MCF 10A (cell line): ENCODE measurements at places on chromosomes 5 and 9. TPM values are rescaled to one million over a fixed set of nuclear protein-coding genes. Genes with fewer than 3 reads are reported as not detected.

MTAP gene
- not detected in 2 replicates for total RNA-seq

GZMA gene
- not detected in 2 replicates for total RNA-seq

FOXD4 gene
- 2.1 and 2.4 TPM in 2 replicates for total RNA-seq

ZNF79 gene
- total RNA-seq, result 7.9 and 9.3 TPM in 2 replicates

TGFBI gene
- total RNA-seq, result 623 and 892 TPM in 2 replicates

TLX3 gene
- total RNA-seq, result not detected in 2 replicates

MARVELD2 gene
- 19.4 and 21.8 TPM in 2 replicates for total RNA-seq

GABRA1 gene
- total RNA-seq, result not detected in 2 replicates

IL7R gene
- 0.26 and 0.44 TPM in 2 replicates for total RNA-seq

PDGFRB gene
- total RNA-seq, result 0.07 and 0.63 TPM in 2 replicates

ANKDD1B gene
- total RNA-seq, result 0.68 and 1.2 TPM in 2 replicates

CNTNAP3B gene
- total RNA-seq, result 8.2 and 8.4 TPM in 2 replicates

LCN15 gene
- total RNA-seq, result not detected in 2 replicates

PCDHGA2 gene
- 0.32 and 0.33 TPM in 2 replicates for total RNA-seq

PFN3 gene
- total RNA-seq, result not detected in 2 replicates

NXNL2 gene
- 0.49 and 0.66 TPM in 2 replicates for total RNA-seq

GPR151 gene
- not detected in 2 replicates for total RNA-seq

CER1 gene
- not detected in 2 replicates for total RNA-seq

LRRC70 gene
- total RNA-seq, result 0.54 and 0.61 TPM in 2 replicates

CFAP77 gene
- total RNA-seq, result not detected in 2 replicates

TTLL11 gene
- total RNA-seq, result 9.0 and 13.6 TPM in 2 replicates

ZNF484 gene
- total RNA-seq, result 7.1 and 7.3 TPM in 2 replicates

IL4 gene
- total RNA-seq, result not detected in 2 replicates

ALDH1B1 gene
- 17.5 and 26.2 TPM in 2 replicates for total RNA-seq

LEAP2 gene
- total RNA-seq, result 2.9 and 3.2 TPM in 2 replicates

FOXD4L3 gene
- total RNA-seq, result 0.96 TPM in 1 of 2 replicates, not detected in the other

FAM221B gene
- not detected in 2 replicates for total RNA-seq

IFNA14 gene
- not detected in 2 replicates for total RNA-seq

ARL14EPL gene
- not detected in 2 replicates for total RNA-seq

IL13 gene
- total RNA-seq, result not detected in 2 replicates

TSTD2 gene
- total RNA-seq, result 18.0 and 19.0 TPM in 2 replicates

IFNA21 gene
- total RNA-seq, result not detected in 2 replicates

PHF24 gene
- not detected in 2 replicates for total RNA-seq

HMCN2 gene
- total RNA-seq, result not detected in 2 replicates

NDUFAF2 gene
- total RNA-seq, result 120 and 141 TPM in 2 replicates

TAF1L gene
- total RNA-seq, result not detected in 2 replicates

LURAP1L gene
- 59.2 and 80.4 TPM in 2 replicates for total RNA-seq

RNF183 gene
- not detected in 2 replicates for total RNA-seq

TAS2R1 gene
- not detected in 2 replicates for total RNA-seq

SLC34A3 gene
- not detected in 2 replicates for total RNA-seq

AUH gene
- total RNA-seq, result 16.1 and 20.9 TPM in 2 replicates

FOXI1 gene
- not detected in 2 replicates for total RNA-seq

PCDHA11 gene
- 0.27 and 0.49 TPM in 2 replicates for total RNA-seq

CCL21 gene
- total RNA-seq, result not detected in 2 replicates

C5orf24 gene
- 61.4 and 66.0 TPM in 2 replicates for total RNA-seq

PCDHA3 gene
- total RNA-seq, result not detected in 2 replicates

MARCHF6 gene
- total RNA-seq, result 118 and 131 TPM in 2 replicates

ADAMTS2 gene
- total RNA-seq, result 0.17 TPM in 1 of 2 replicates, not detected in the other

SNX2 gene
- total RNA-seq, result 94.9 and 120 TPM in 2 replicates

SLC44A1 gene
- 15.2 and 15.9 TPM in 2 replicates for total RNA-seq

IGIP gene
- total RNA-seq, result 7.5 and 8.3 TPM in 2 replicates

UGT3A1 gene
- total RNA-seq, result not detected in 2 replicates

KCNMB1 gene
- not detected in 2 replicates for total RNA-seq

SPINK6 gene
- total RNA-seq, result 0.56 and 1.9 TPM in 2 replicates

TSSK1B gene
- 0.35 and 0.39 TPM in 2 replicates for total RNA-seq

HOMER1 gene
- 17.2 and 17.3 TPM in 2 replicates for total RNA-seq

INSYN2B gene
- total RNA-seq, result 0.19 and 0.49 TPM in 2 replicates

PCDHB7 gene
- 0.28 and 0.29 TPM in 2 replicates for total RNA-seq

HBEGF gene
- 20.6 and 55.7 TPM in 2 replicates for total RNA-seq
